ENCODE measurements at places on chromosomes 16 and 17.
A peak's percentile ranks its signal among the peaks of the same experiment; 100 is the strongest.

- DNase-seq = no peak
Measured at GRCh38 chr16:5635331-5635730, 537.7 kb upstream of the EEF2KMT start.

DNA sequence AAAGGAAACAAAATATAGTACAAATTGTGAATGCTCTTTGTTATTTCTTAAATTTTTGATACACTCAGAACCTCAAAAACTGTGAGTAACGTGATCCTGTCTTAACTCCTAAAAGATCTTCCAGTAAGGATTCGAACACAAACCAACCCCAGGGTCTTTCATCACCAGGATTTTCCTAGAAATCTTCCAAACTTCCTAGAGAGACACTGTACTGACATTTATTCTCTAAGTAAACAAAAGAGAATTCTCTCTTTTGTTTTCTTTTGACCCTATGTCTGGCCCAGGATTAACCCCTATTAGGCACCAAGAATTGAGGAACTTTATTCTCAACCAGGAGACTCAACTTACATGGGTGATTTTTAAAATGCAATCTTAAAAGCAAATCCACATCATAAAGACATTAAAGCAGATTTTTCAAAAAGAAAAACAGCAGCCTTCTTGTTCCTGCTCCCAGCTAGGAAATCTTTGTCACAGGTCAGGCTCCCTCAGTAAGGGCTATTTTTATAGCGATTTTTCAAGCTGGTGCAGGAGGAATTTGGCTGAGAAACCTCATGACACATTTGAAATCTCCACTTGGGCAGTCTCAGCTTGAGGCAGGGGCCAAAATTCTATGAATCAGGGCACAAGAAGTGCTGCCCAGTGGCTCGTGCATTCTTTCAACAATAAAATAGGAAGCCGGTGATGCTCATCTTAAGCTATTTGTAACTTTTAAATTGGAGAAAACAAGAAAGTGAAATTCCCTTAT is 6.2 kb upstream of the SMG1 start:
- DNase-seq = no peak

GRCh38 chr17:77318491-77319210 is 177.9 kb downstream of the SEC14L1 start:
- no peak for DNase-seq

DNA sequence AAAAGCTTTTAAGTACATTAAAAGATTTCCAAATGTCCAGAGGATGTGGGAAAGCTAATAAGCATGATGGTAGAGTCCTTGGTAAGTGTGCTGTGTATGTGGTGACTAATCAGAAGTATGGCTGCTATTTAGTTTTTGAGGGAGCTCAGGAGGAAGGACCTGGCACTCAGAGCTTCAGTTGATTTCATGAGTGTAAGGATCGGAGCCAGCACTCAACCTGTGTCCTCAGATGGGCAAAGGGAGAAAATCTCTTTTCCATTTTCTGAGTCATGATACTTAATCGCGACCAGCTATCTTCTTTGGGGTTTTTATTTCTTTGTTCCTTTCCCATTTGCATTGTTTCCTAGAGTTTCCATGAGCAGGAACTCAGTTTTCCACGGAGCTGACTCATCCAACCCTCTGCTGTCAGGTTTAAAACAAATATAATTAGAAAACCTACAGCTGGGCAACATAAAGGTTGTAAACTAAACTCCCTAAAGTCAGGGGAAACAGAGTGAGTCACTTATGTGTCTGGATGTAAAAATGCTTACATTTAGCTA is 125.4 kb downstream of the MAP2K6 start:
- DNase-seq = no peak

DNA sequence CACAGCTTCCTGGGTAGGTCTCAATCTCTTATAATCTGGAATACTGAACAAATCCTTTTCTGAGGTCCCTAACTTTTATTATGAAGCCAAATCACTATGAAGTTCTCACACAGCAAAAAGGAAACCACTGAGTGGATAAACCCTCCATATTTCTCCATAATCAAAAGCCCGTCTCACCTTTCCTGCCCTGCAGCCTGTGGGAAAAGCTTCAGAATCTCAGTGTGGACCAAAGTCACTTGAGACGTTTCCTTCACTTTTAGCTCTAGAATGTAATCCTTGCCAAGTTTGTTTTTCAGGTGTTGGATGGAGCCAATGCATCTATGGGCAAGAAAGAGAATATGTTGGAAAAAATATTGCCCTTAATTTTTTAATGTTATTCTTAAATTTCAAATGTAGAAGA is 22.0 kb upstream of the ABCA9 start:
- no peak for DNase-seq

DNA sequence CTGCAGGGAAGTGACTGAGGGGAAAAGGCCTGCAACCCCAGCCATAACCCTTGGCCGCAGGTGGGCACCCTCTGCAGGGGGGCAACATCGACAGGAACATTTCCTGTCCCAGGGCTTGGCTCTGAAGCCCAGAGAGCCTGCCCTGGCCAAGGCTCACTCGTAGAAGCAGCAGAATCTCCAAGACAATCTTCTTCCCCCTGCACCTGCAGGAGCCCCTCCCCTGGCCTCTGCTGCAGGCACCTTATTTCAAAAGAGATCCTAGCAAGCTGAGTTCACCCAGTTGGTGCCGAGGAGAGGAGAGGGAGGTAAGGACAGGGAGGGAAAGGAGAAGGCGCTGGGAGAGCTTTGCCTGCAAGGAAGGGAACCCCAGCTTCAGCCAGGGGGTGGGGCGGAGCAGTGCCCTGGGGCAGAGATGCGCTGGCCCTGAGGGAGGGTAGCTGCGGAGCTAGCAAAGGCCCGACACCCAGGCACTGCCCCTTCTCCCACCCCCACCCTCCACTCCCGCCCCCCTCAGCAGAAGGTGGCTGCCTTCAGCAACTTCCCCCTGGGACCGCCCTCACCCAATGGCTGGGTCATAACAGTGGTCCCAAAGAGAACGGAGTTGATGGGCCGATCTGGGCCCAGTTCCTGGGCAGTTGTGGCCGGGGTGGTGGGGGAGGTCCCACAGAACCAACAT is 104.3 kb upstream of the TNRC6C start:
- DNase-seq = no peak

DNA sequence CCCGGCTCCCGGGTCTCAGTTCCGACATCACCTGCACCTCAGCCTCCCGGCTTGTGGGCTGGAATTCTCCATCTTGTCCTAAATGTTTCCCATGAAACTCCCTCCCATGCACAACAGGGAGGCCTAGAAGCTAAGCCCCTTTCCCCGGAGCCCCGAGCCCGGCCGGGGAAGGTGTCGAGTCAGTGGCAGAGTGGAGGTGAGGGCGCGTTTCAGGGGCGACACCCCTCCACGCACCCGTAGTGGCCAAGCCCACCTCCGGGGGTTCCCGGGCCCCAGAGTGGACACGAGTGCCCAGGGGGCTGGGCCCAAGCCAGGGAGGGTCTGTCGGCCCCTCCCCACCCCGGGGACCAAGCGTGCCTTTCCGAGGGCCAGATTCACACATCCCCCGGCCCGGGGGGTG is 25.0 kb upstream of the C1QTNF8 start:
- no peak for DNase-seq

DNA sequence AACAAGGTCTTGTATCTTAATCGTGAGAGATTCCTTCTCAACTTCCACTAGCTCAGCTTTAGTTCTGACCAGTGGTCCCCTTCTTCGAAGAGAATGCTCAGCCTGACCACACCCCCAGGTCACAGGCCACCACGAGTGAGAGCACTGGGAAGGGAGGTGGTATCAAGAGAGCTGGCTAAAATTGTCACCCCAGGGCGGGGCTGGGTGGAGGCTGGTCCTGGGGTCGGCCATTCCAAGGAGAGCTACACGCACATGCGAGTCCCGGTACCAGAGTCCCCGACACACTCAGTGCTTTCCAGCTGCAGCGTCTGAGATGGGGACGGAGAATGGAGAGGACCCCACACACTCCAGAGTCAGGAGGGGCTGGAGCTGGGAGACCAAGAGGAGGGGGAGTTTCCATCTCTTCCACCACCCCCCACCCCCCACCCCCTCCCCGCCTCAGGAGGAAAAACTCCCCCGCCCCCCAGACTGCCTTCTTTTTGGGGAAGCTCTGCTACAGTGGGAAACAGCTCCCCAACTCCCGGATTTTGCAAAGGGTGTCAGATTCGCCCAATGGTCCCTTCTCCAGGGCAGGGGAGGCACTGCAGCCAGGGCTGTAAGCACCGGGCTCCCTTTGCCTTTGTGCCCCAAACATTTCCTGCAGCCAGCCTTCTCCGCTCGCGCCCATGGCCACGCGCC is 1.6 kb downstream of the C1QL1 start:
- no peak for DNase-seq

DNA sequence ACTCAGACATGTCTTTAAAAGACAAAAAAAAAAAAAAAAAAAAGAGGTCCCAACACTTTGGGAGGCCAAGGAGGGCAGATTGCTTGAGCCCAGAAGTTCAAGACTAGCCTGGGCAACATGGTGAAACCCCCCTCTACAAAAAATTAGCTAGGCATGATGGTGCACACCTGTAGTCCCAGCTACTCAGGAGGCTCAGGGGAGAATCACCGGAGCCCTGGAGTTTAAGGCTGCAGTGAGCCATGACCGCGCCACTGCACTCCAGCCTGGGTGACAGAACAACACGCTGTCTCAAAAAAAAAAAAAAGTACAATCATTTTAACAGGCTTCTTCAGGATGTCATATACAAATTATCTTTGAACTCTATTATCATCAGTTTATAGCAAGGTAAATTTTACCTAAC is 22.0 kb downstream of the C16orf87 start:
- no peak for DNase-seq

DNA sequence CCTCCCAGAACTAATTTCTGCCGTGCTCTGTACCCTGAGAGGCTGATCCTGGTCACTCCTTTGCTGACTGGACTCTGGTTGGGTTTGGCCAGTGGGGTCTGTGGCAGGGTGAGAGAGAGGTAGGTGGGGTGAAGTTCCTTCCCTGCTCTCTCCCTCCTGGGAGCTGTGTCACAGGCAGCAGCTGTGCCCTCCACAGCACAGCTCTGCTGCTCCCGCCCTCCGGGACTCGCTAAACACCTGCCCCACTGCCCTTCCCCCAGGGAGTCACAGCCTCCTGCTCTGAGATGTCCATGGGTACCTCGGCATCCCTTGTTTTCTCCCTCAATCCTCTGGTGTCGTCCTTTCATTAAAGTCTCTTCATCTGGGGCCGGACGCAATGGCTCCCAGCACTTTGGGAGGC is 66.4 kb downstream of the SRCIN1 start:
- DNase-seq = peak; percentile 72

- DNase-seq = peak; percentile 97
Measured at GRCh38 chr16:79286646-79287423, 313.7 kb downstream of the MAF start.

- DNase-seq = no peak
Measured at GRCh38 chr16:66751053-66751302, 431 bp downstream of the DYNC1LI2 start.

GRCh38 chr17:33233811-33234177 is 59.3 kb downstream of the ASIC2 start:
- DNase-seq = no peak

- DNase-seq = no peak
Measured at GRCh38 chr17:3679531-3680126, 11.0 kb downstream of the EMC6 start.

GRCh38 chr16:71288570-71288889 is 672 bp downstream of the CMTR2 start:
- no peak for DNase-seq

DNA sequence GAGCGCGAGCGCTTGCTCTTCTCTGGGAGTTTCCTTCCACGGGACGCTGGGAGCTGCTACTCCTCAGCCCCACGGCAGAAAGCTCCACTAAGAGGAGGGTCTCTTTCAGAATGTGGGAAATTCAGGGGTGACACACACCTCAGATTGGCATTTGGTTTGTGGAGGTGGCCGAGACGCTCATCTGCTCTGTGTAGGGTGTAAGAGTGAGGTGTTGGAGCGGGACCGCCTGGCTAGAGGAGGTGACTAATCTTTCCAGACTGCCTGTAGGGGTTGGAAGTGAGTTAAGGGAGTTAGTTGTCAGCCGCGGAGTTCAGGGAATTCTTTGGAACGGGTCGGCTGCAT is 735 bp downstream of the PSMD11 start:
- no peak for DNase-seq

- DNase-seq = no peak
Measured at GRCh38 chr16:8956265-8957062, 7.2 kb downstream of the USP7 start.

- no peak for DNase-seq
Measured at GRCh38 chr16:23931199-23931598, 95.4 kb downstream of the PRKCB start.

DNA sequence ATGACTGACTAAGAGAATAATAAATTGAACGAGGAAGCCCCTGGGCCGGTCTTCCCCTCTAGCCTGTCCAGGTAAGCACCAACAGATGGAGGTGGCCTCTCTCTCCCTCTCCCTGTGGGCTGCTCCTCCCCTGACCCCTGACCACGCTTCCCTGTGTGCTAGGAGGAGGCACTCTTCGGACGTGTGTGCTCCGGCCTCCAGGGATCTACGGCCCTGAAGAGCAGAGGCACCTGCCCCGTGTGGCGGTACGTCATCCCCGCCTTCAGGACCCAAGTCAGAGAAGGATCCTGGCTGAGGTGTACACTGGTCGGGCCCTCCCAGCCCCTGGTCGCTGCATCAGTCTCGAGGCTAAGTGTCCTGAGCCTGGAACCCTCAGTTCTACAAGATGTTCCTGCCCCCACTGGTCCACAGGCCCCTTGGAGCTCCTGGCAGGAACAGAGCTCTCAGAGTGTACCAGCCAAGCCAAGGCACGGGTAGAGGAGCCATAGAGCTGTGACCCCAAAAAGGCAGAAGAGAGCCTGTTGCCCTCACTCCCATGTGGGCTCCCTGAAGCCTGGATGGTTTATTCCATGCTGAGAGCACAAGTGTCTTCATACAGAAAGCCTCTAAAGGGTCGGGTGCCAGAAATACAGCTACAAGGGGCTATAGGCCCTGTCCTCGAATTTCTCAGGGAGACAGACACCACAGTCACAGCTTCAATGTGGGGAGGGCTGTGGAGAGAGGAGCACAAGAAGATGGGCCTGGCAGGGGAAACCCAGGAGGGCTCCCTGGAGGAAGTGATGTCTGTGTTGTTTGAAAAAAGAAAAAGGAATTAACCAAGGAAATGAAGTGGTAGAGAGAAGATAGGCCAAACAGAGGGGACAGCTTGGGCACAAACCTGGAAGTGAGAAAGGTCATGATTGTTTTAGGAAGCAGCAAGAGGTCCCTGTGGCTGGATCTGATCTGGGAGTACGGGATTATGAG is 15.9 kb downstream of the SDR42E2 start:
- no peak for DNase-seq

DNA sequence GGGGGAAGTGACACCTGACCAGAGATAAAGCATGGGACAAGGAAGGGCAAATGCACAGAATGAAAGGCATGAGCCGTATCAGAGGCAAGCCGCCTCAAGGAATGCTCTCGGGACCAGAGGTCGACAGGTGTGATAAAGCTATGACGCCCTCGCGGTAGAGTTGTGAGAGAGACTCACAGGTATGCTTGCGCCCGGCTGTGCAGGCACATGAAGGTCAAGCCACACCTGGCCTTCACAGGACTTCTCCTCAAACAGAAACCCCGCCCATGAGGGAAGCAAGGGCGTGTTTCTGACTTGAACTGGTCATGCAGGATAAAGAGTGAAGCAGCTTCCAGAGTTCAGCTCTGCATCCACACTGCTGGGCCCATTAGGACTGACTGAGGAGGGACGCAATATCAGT is 7.8 kb downstream of the NCBP3 start:
- no peak for DNase-seq

- no peak for DNase-seq
Measured at GRCh38 chr16:56990407-56991286, 1.3 kb downstream of the NLRC5 start.
